ENCODE measurements at places on chromosomes 13 and 19.

GRCh38 chr19:6164906-6165531 is 29.6 kb downstream of the ACSBG2 start:
- no peak for DNase-seq

GRCh38 chr13:84962849-84963248 is 836.4 kb downstream of the SLITRK6 start:
- no peak for DNase-seq

GRCh38 chr13:34469196-34469986 is 472.7 kb upstream of the NBEA start:
- no peak for DNase-seq

GRCh38 chr13:45055902-45056648 is 64.2 kb upstream of the GTF2F2 start:
- DNase-seq, result no peak

- no peak for DNase-seq
Observed at GRCh38 chr13:22505489-22505888, 675.3 kb upstream of the SGCG start.

GRCh38 chr19:4506449-4507149 is 11.7 kb downstream of the PLIN4 start:
- DNase-seq, result no peak

DNA sequence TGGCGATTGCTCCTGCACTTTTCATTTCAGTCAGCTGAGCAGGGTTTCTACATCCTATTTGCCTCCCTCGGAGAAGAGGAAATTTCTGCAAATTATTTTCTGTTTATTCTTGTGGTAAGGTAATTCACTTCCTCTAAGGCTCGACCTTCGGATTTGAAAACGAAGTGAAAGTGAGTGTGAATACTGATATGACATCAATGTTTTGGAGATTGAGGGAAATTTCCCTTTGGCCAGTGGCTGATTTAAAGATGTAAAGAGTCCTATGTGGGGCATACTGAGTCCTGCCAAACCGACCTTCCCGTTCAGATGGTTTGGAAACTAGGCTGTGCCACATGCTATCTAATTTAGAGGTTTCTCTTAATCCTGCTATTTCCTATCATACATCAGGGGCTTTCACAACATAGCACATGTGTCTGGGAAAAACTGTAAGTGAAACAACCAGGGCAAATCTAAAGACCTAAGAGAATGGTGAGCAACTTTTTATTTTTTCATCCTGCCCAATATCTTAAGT is 112.3 kb downstream of the POSTN start:
- DNase-seq, result no peak

GRCh38 chr13:46176756-46177155 is 5.2 kb downstream of the LCP1 start:
- DNase-seq, result no peak

- DNase-seq, result no peak
Observed at GRCh38 chr13:101049166-101049850, 367.0 kb downstream of the NALCN start.

DNA sequence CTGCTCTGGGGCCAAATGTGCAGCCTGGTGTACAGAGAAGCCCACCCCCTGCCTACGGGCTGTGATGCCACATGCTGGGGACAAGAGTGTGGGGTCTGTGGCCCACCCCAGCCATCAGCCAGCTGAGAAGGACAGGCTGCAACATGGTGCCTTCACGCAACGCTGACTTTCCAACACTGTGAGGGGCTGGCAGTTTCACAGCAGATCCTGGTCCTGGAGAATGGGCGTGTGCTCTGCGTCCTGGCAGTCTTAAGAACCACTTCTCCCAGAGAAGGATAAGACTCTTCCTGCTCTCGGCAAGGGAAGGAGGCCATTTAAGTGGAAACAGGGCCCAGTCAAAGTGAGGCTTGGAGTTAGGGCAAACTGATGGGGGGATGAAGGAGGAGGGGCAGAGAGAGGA is 4.6 kb downstream of the LRRC4B start:
- no peak for DNase-seq

DNA sequence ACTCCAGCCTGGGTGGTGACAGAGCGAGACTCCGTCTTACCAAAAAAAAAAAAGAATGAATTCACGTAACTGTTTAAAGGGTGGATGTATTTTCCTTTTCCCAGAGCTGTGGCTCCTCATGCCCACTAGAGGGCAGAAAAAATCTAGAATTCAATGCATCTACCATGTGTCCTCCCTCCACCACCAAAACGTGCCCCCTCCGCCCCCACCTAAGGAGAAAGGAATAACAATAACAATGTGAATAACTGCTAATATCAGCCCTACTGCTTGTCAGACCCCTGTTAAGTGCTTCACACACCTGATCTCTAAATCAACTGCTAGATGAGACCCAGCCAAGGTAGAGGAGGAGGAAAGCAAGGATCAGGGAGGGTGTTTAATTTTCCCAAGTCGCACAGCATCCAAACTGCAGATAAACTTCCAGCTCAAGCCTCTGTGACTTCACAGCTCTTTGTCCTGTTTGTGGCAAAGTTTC is 20.2 kb upstream of the PNMA8B start:
- DNase-seq, result no peak

DNA sequence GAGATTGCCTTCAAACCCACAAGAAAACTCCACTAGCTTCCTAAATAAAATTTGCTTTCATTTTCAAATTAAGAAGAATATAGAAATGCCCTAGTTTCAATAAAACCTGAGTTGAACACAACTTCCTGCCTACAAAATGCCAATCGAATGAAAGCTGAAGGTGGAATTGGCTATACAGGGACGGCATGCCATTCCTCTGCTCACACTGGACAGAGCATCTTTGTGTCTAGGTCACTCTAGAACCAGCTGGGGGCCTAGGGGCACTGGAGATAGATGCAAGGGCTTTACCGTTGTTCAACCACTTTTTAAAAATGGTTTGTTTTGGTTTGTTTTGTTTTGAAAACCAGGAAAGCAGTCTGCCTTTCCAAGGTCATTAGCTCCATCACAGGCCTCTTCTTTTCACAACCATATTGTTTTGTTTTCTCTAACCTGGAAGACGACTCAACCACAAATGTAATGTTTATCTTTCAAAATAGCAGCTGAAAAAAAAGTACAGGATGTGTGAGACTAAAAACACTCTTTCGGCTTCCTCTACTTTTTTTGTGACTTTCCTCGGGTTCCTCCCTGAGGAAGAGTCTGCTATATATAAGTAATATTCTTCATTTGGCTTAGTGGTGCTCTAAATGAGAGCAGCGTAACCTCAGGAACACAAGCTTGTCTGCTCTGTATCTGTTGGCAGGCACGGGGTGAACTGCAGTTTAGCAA is 11.9 kb upstream of the ITM2B start:
- no peak for DNase-seq

DNA sequence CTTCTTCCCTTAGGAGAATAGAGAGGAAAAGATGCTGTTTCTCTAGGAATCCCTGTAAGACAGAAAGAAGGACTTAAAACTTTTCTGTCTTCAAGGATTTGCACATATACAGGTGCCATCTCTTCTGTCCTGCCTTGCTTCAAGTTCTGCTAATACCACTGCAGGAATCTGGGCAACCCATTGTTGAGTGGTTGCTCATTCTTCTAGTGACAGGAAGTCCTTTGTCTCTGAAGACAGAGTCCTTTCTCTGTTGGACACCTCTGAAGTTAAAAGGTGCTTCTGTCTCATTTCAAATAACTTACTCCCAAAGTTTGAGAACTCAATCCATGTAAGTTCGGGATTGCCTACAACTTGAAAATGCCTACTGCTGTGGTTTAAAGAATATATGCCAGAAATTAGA is 114.4 kb upstream of the TMTC4 start:
- DNase-seq, result no peak

DNA sequence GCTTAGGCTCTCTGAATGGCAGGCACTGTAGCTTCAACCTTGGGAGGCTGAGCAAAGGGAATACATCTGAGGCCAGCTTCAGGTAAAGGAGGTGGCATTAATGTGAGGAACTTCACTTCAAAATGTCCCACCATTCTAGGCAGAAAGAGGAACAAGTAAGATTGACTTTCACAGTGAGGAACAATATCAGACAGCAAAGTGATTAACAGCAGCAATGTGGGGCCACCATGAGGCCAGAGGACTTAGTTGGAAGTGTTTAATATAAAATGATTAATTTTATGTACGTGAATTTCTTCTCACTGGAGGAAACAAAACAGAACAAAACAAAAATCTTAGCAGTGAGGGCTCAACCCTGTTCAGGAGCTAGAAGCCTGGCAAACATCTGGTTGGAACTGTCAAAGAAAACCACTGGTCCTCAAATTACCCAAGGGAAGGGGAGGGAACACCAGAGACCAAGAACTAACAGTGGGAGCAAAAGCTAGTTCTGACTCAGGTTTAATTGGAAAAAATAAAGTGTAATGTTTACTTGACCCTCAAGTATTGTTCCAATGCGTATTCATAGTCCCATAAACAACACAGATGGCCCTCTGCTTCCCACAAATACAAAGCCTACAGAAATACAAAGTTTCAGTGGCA is 43.9 kb upstream of the FRY start:
- no peak for DNase-seq

- DNase-seq, result no peak
Observed at GRCh38 chr19:17303940-17304267, 679 bp upstream of the ABHD8 start.

- DNase-seq, result no peak
Observed at GRCh38 chr19:5356428-5356827, 15.8 kb upstream of the PTPRS start.

GRCh38 chr13:99165753-99166587 is 34.7 kb upstream of the UBAC2 start:
- DNase-seq, result no peak

DNA sequence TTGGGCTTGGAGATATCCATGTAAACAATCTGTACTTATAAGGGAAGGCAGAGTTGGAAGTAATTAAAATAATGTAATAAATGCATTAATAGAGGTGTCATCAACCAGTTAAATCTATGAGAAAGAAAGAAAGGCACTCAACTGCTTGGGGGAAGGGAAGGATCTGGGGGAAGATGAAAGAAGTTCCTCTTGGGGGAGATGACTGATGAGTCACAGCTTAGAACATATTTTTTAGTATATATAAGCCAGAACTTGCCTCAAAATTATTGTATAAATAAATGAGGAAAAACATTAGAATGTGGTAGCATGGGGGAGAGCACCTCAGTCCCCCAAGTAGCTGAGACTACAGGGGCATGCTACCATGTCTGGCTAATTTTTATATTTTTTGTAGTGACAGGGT is 205.8 kb downstream of the GGACT start:
- no peak for DNase-seq

- no peak for DNase-seq
Observed at GRCh38 chr13:103607995-103608394, 541.8 kb upstream of the SLC10A2 start.

Data from GM19239 (cell line).